ENCODE measurements at places on chromosomes 3 and 15. TPM values are rescaled to one million over a fixed set of nuclear protein-coding genes. Genes with fewer than 3 reads are reported as not detected.

- DNase-seq: peak; percentile 17
Measured at GRCh38 chr15:48833526-48834239, 22.8 kb upstream of the CEP152 start.

GRCh38 chr3:193573403-193574191 lies 18.9 kb upstream of the ATP13A4 start:
- no peak for DNase-seq

DNA sequence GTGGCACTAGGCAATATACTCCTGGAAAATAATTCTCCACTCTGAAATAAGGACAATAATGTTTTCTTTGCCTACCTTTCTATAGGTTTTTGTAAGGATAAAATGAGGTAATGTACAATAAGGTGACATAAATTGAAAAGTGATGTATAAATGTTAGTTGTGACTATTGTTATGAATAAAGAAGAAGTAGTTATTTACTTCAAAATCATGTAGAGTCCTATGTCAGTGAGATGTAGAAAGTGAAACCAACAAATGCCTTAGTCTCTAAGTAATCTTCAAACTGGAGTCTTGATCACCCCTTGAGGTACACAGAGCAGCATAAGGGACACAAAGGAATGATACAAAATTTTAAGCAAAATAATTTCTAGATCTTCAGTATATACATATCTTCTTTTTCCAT lies 60.3 kb upstream of the TP63 start:
- no peak for DNase-seq

GRCh38 chr15:51726302-51727073 lies 11.0 kb downstream of the LYSMD2 start:
- DNase-seq: peak; percentile 70

Gene PTX3
- not detected for total RNA-seq

DNA sequence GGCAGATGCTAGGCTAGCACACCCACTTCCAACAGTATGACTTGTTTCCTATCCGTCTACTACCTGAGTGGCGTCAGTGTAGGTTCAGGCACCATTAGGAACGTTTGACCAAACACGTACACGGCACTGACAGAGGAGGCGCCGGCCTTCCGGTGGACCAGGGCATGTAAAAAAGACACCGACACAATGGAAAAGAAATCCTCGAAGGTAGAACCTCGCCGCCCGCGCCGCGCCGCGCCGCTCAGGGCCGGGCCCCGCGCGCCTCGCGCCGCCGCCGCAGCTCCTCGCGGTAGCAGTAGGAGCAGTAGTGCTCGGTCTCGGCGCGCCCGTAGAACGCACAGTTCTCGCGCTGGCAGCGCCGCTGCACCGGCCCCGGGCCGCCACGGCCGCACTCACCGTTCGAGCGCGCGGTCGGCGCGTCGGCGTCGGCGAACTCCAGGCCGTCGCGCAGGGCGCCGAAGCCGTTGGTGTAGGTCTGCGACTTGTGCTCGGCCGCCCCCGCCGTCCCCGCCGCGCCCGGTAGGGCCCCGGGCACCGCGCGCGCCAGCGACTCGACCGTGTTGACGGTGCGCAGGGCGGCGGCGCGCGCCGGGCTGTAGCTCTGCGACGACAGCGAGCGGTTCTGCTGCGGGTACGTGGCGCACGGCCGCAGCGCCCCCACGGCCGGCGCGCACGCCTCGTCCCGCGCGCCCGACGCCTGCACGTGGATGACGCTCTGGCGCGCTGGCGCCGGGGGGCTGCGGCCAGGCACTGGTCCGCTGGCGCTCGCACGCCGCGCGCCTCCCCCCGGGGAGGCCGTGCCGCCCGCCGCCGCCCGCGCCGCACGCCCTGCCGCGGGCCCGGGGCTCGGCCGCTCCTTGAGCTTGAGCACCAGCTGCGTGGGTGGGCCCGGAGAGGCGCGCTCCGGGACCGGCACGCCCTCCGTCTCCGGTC lies 156.7 kb downstream of the KLF13 start:
- no peak for DNase-seq

DNA sequence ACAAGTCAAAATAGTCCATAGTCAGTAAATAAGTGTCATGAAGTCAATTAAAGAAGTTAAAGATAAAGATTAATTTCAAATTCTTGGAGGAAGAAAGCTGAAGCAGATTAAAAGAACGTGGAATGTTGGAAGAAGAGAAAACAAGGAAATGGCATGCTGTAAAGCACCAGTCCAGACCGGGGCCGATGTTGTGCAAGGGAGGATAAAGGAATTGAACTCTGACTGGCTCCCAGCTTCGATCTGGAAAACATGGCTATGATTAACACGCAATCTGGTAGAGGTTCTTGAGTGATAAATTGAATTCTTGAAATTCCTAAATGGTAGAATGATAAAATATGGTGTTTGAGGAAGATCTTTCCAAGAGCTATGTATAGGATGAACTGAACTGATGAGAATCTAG lies 194.4 kb downstream of the MEIS2 start:
- DNase-seq: no peak

GRCh38 chr3:187000711-187001151 lies 70.4 kb downstream of the ST6GAL1 start:
- DNase-seq: no peak

- DNase-seq: no peak
Measured at GRCh38 chr15:69692342-69692741, 239.7 kb downstream of the RPLP1 start.

Measured in SK-MEL-5 (cell line).